Stimulated activated CD8-positive, alpha-beta memory T cell treated with anti-CD3 and anti-CD28 coated beads, Interleukin-15, amount 100 ng/mL, for 24 hours (primary cell): ENCODE measurements at places on chromosomes 2 and 18.
A peak's percentile ranks its signal among the peaks of the same experiment; 100 is the strongest.

GRCh38 chr2:205763708-205764211, 81.5 kb downstream of the NRP2 start:
- no peak for DNase-seq

- DNase-seq: no peak
Measured at GRCh38 chr2:235494716-235495372, 1.0 kb downstream of the AGAP1 start.

GRCh38 chr2:224922142-224922727, 120.0 kb downstream of the DOCK10 start:
- no peak for DNase-seq

GRCh38 chr2:166335284-166335683, 40.5 kb downstream of the SCN9A start:
- no peak for DNase-seq

DNA sequence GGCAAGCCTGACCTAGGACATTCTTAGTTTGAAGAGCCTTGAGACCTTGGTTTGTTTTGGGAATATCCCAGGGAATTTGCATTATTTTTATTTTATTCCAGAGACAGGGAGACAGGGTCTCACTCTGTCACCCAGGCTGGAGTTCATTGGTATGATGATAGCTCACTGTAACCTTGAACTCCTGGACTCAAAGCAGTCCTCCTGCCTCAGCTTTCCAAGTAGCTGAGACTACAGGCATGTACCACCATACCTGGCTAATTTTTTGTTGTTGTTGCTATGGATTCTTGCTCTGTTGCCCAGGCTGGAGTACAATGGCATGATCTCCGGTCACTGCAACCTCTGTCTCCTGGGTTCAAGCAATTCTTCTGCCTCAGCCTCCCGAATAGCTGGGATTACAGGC, 4.8 kb downstream of the MTA3 start:
- DNase-seq: no peak

GRCh38 chr2:2142345-2142744, 188.7 kb downstream of the MYT1L start:
- DNase-seq: no peak

DNA sequence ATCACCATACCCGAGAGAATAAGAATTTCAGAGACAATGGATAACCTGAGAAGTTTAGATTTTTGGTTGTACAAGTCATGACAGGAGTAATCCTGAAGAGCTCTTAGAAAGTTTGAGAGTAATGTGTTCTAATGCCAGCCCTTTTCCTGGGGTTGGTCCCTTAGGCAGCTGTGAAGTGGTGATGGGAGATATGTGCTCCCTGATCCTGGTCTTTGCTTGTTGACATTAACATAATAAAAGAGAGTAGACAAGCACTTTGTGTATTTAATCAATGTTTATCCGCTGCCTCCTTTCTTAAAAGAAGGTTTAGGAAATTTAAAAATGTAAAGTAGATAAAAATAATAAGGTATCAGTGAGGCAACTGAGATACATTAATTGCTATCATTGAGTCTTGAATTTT, 13.8 kb upstream of the DSC3 start:
- no peak for DNase-seq

- DNase-seq: peak; percentile 45
Measured at GRCh38 chr2:96116879-96117533, 635 bp upstream of the ADRA2B start.

DNA sequence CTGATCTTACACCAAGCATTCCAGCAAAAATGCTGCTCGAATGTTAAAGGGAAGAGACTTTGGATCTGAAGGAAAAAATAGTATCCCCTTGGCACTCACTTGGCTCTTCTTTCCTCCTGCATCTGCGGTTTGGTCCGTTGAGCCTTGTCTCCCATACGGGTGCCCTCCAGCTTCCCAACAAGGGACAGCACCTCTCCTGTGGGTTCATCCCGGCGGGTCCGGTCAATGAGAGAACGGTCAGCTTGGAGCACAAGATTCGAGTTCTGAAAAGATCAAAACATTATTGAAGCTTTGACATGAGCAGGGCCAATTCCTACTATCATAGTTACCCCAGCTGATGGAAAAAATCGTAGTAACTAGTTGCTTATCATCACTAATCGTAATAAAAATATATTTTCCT, 740 bp downstream of the SNRNP200 start:
- DNase-seq: no peak

- no peak for DNase-seq
Measured at GRCh38 chr2:98909317-98910211, 26.5 kb downstream of the CRACDL start.

DNA sequence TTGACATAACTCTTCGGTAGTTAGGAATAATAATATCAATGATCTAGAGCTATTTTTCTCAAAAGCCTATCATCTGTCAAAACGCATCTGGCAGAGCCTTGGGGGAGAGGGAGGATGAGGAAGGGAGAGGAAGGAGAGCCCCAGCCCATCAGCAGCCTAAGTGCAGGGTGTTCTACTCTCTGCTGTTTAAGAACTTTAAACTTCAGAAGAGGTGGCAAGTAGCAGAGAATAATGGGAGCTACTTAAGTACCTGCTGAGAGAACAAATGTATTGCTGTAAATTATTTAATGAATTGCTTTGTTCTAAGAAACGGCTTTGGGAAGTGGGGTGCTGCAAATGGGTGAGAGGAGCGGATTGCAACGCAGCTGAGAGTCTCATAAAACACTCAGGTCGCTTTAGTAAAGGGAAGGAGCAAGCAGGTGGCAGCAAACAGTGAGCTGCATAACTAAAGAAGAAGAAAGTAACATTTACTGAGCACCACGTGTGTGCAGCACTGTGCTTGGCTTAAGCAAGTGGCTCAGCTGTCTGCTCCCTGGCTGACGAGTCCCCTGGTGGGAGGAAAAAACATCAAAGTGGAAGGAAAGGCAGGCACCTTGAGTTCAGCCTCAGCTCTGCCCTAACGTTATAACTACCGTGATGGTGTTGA, 26.3 kb upstream of the SH3RF3 start:
- no peak for DNase-seq

GRCh38 chr2:24011250-24012104, 1.6 kb downstream of the MFSD2B start:
- no peak for DNase-seq

DNA sequence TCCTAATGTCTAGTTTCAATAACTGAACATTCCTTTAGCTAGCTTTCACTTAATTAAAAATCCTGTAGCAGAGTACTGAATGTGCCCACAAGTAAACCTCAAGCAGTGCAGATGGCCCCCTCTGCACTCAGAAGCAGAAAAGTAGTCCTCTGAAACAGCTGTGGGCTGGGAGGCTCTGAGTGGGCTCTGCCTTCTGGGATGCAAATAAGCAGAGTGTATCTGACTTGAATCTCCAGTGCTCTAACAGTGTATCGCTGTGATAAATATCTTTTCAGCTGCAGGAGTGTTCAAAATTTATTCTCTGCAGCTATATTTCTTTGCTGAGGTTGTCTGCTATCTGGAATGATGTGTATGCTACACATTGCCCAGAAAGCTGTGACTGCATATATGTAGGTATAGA, 44.8 kb upstream of the SYT4 start:
- no peak for DNase-seq

DNA sequence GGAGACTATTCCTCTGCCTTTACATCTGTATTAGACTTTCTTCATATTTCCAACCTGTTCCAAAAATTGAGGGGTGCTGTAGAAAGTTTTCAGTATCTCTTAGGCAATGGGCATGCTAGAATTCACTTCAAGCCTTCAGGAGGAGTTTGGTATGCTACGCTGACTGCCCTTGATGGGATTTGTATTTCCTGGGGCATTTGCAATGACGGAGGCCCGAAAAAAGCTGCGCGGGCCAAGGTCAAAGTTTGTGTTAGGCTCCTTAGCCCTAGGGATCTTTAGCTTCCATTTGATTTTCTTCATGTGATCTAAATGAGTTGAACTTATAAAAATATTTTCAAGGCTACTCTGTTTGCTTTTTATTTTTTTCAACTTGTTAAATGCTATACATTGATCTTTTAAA, 5.1 kb downstream of the CPS1 start:
- DNase-seq: no peak

DNA sequence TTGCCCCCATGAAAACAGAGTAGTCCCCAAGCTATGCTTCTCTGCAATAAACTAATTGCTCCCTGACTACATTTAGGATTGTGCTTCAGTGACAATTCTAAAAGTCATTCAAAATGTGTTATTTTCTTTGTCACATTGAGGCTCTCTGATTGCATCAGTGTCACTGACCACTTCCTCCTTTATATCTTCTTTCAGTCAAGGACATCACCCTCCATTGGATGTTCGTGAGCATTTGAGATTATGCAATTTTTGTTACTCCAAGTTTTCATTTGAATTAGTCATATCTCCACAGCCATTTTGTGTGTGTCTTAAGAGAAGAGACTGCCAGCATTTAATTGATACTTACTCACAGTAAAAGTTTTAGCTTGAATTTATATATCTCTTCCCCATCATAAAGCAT, 780.8 kb upstream of the GCFC2 start:
- DNase-seq: no peak

DNA sequence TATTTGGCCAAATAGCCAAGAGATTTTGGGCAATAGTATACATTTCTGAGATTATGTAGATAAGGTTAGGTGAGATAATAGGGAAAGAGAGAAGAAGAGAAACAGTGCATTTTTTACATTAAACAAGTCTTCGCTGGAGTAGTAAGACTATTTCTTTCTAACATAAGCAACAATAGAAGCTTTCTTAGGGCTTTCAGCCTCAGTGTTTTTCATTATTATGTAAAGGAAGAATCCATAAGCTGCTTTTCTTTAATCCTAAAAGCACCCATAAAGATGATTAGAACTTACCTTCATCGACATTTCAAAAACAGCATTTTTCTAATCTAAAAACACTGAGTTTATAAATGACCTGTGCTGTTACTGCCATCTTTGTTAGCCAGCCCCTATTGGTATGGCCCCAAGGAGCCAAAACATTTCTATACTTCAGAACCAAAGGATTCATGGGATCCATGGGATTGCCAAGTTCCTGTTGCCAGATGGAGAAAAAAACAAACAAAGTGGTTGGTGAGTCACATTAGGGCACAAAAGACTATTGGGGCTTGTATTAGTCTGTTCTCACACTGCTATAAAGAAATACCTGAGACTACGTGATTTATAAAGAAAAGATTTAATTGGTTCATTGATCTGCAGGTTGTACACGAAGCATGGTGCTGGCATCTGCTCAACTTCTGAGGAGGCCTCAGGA, 88.2 kb downstream of the SCG2 start:
- DNase-seq: no peak

DNA sequence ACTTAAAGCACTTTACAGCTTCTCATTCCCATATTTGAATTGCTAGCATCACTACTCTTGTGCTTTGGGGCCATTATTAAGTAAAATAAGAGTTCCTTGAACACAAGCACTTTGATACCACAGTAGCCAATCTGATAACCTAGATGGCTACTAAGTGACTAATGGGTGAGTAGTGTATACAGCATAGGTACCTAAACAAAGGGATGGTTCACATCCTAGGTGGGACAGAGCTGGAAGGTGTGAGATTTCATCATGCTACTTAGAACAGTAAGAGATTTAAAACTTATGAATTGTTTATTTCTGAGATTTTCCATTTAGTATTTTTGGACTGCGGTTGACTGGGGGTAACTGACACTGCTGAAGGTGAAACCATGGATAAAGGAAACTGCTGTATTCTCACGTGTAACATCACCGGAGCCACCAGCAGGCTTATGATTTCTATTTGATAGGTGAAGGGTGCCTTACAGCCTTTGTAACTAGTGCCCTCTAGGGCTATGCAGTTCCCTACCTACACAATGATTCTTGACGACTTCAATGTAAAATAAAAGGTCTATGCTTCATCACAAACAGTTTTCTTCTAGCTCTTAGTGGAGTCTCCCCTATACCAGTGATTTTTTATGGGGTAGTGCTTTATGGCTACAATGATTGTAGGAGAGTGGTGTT, 22.1 kb upstream of the CRIM1 start:
- no peak for DNase-seq

DNA sequence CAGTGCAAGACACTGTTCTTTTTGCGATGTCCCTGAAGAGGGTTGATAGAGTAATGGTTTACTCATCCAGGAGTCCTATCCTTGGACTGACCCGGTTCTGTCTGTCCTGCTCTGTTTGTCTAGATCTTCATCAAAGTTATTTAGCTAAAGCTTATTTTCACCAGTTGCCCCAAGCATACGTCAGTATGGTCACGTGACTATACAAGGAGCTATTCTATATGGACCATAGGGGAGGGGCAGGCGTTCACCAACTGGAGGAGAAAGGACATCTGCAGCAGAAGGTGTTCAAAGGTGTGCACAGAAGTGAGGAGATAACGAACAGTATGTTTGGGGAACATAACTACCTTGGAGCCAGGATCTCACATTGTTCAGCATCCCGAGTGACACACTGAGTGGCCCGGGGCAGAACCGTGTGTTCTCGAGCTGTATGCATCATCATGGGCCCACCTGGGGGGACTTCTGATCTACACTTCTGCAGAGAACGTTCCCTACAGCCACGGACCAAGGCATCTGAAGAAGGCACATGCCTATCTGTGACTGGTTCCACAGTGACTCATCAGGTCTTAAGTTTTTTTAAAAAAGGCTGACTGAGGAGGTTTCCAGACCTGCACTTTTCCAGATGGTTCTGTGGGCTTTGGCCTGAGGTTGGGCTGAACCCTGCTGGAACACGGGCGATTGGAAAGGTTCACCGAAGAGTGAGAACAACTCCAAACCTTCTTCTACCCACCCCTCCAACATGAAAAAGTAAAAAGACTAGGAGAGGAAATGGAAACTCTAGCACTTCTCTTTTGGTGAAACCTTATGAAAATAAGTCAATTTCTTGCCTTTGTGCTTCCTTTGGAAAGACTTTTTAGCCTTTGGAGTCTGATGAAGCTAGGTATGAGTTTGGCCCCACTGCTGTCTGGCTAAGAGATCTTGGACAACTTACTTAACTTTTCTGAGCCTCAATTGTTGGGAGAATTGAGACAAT, 68.6 kb upstream of the YWHAQ start:
- DNase-seq: no peak

DNA sequence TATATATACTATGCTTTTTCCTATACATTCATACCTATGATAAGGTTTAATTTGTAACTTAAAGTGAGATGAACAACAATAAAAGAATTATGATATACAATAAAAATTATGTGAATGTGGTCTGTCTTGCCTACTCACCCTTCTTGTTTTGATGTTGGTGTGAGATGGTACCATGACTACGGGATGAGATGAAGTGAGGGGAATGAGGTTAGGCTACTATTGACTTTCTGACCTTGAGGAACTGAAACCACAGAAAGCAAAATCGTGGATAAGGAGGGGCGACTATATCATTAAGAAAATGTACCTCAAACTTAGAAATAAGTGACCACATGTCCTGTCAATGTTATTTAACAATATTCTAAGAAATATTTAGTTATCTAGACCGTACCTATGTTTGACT, 103.9 kb upstream of the PPP1CB start:
- no peak for DNase-seq

GRCh38 chr2:98854682-98855081, 81.3 kb downstream of the CRACDL start:
- DNase-seq: no peak

DNA sequence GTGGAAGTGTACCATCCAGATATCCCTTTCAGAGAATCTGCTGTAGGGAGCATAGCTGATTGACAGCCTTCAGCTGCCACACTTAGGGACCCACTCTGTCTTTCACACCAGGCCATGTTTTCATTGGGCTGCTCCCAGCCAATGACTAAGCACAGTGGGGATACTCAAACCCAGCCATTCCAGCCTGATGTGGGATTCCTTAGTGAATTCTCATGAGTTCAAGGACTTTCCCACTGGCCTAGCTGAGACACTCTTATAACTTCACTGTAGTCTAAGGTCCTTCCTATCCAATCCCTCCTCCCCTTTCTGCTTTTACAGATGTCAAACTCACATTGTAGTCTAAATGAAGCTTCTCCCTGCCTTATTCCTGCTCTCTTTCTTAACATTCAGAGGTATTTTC, 201.2 kb downstream of the PIK3C3 start:
- DNase-seq: no peak

GRCh38 chr2:79219383-79219988, 59.9 kb upstream of the REG3A start:
- DNase-seq: no peak
